Upper lobe of right lung (tissue), 1 donor: ENCODE measurements at places on chromosomes 13 and 19.

GRCh38 chr19:45575216-45575615 lies 9.4 kb downstream of the OPA3 start:
- DNase-seq: no peak

GRCh38 chr13:35255241-35255640 lies 221.2 kb downstream of the MAB21L1 start:
- peak; percentile 47 for DNase-seq

- DNase-seq: peak; percentile 93
These were observed 37.3 kb downstream of the NFIC start for GRCh38 chr19:3403489-3404323.

- no peak for DNase-seq
These were observed 26.8 kb downstream of the UBXN6 start for GRCh38 chr19:4430760-4431159.

- DNase-seq: peak; percentile 85
These were observed 10.2 kb upstream of the EMC10 start for GRCh38 chr19:50465986-50466705.

GRCh38 chr19:1016647-1017114 lies 4.2 kb downstream of the TMEM259 start:
- DNase-seq: no peak

GRCh38 chr19:5333581-5334365 lies 6.8 kb downstream of the PTPRS start:
- DNase-seq: no peak

DNA sequence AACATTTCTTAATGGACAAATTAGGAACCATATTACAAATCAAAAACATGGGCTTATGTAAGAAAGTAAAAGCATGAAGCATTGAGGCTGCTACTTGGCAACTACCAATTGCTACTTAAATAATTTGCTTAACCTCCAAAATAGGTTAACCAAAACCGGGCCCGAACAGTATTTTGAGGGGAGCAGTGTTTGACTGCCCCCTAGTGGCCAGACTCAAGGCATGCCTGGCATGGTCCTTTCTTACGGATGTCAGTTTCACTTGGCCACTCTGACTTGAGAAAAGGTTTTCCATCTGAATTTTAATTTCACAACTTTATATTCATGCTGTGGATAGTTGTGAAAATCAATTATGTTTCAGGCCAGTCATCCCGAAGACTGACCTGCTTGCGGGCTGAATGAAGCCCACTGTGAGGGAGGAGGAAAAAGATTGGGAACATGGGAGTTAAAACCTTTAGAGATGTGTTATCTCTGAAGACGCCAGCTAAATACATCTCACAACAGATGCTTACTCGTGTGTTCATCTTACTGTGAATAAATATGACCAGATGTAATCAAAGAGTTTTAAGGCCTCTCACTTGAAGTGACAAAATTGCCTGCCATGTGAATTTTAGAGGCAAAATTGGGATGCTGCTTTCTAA lies 2.9 kb downstream of the RXFP2 start:
- no peak for DNase-seq

- peak; percentile 90 for DNase-seq
These were observed 14.9 kb downstream of the ARID3A start for GRCh38 chr19:940591-941291.

DNA sequence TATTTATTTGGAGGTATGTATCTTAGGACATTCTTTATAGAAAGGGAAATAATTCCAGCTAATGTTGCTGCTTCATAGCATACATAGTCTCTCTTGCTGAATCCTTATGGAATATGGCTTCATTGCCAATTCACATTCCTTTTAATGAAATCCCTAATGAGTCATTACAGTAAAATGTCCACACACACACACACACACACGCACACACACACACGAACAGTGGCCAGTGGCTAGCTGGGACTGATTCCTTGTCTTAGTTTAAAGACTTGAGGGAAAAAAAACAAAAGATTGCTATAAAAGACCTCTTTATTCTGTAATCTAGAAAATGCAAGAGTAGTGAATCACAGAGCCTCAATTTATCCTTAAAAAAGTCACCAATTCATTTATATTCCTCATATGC lies 301.6 kb downstream of the SLITRK6 start:
- DNase-seq: no peak

DNA sequence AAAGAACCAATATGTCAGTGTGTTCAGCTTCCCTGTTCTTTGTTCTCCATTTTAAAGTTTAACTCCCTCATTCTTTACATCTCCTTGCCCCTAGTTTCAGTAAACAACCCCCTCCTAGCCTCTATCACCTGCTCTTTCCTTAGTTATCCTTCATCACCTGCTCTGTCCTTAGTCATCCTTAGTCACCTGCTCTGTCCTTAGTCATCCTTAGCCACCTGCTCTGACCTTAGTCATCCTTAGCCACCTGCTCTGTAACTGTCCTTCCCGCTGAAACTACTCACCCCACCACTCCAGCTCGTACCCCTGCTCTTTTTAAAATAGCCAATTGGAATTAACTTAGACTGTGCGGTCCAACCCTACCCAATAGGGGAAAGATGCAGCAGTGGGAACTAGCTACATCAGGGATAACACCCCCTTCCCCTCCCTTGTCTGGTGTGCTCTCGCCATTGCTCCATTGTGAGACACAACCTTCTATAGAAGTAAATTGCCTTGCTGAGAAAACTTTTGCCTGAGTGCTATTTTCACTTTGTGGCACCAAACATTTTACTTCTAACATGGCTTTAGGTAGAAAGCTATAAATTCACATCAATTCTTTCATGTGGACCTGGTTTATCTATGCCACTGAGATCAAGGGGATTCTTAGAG lies 16.2 kb downstream of the EDNRB start:
- DNase-seq: no peak

DNA sequence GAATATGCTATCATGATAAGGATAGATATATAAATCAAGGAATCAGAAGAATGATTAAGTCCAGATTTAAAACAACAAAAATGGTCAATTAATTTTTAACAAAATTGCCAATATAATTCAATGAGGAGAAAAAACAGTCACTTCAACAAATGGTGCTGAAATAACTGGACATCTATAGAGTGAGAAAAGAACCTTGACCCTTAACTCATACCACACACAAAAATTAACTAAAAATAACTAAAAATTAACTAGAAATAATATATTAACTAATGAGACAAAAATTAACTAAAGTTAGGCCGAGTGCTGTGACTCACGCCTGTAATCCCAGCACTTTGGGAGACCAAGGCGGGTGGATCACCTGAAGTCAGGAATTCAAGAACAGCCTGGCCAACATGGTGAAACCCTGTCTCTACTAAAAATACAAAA lies 9.5 kb downstream of the LGALS7 start:
- DNase-seq: no peak

- DNase-seq: no peak
These were observed 11.5 kb downstream of the BEST2 start for GRCh38 chr19:12763100-12763499.

DNA sequence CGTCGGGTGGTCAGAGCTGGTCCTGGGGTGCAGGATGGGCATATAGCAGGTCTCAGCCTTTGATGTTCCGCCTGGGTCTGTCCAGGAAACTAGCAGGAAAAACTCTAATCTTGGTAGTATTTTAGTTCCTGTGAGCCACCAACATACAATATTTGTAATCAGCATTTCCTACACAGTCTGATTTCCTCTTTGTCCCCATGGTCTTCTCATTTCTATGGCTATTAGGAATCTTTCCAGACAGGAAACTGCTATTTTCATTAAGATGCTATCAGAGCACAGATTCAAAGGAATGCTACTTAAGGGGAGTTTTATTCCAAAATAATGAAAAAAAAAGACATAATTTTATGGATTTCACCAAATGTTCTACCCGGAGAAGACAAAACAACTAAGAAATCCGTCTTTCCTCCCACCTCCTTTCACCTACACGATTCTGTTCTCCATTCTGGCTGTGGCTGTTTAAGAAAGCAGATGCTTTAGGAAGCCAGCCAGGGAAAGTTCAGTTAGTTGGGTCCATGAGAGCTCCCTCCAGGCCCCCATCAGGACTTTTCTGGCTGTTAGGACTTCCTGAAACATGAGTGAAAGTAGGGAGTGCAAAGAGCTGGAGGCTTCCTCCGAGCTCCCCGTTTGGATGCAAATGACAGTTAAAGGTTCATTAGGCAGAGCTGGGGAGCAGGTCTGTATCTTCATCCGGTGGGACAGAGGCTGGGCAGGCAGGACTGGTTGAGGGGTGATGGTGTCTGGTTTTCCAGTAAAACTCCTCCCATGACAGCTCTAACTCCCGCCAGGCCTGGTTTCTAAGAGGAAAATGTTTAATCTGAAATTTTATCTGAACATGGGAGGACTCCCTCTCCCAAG lies 36.3 kb downstream of the SHISA2 start:
- no peak for DNase-seq

DNA sequence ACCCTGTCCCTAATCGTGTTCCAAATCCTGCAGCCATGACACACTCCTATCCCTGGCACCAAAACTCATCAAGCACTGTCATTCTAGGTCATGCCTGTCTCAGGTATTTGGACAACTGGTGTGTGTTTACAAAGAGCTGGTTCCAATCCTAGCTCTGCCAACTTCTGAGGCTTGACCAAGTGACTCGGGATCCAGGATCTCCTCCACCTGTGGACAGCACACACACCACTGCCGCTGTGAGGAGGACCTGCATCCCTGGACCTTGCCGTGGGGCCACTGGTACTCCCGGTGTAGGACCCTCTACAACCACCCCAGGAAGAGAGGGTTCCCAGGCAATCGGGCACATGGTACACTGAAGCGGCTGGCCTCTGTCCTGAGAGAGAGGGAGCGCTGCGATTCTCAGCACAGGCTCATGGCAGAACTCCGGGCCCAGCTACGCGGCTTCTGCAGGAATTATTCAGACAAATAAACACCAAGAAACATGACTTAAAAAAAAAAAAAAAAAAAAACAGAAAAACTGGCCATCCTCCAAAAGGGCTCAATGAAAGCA lies 20.4 kb downstream of the MLLT1 start:
- no peak for DNase-seq

GRCh38 chr13:66624302-66624701 lies 605.8 kb downstream of the PCDH9 start:
- DNase-seq: no peak

- DNase-seq: no peak
These were observed 655 bp downstream of the DENND1C start for GRCh38 chr19:6480848-6481415.

DNA sequence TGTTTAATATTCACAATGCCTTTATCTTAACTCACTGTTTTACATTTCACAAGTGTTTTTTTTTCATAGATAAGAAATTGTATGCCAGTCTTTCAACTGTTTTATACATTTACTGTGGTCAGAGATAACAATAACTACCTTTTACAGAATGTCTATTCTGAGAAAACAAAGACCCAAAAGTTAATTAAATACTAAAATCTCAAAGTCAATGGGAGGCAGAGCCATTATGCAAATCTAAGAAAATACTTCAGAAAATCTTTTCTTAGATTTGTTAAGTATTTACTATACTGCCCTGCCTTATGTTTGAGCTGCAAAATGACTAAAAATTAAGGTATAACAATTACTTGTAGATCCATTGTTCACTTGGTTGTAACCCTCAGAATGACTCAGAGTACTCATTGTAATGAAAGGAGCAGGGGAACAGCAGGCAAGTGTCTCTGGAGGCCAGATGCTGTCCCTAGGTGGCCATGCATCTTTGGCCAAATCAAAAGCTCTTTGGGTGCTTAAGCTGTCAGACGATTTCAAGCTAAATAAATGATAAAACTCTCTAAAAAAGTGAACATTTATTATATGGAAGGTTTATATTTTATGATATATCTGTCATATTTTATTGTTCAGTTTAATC lies 770.1 kb upstream of the PCDH20 start:
- no peak for DNase-seq

GRCh38 chr19:18610245-18610555 lies 2.5 kb upstream of the TMEM59L start:
- no peak for DNase-seq

GRCh38 chr19:38130399-38130798 lies 93.6 kb downstream of the DPF1 start:
- no peak for DNase-seq

GRCh38 chr13:40120288-40120687 lies 464.8 kb downstream of the COG6 start:
- no peak for DNase-seq

- no peak for DNase-seq
These were observed 340.6 kb downstream of the TEX29 start for GRCh38 chr13:111661052-111661451.

GRCh38 chr13:83215627-83216026 lies 666.6 kb downstream of the SLITRK1 start:
- DNase-seq: no peak

DNA sequence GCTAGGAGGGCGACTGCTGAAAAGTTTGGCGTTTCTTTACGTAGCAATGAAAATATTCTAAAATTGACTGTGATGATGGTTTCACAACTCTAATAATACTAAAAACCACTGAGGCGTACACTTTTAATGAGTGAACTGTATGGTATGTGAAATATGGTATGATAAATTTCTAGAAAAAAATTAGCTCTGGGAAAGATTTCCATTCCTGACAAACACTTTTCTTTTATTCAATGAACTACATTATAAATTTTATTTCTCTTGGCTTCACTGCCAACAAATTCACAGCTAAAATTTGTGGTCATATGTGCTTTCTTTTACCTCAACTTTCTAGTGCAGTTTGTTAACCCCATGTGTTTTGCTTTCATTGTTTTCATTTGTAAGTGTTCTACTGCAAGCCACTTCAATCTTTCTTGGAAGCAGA lies 11.1 kb downstream of the ZC3H13 start:
- DNase-seq: no peak

- no peak for DNase-seq
These were observed 114.9 kb downstream of the PTPRS start for GRCh38 chr19:5225486-5226345.

- no peak for DNase-seq
These were observed 68.2 kb downstream of the CDADC1 start for GRCh38 chr13:49315756-49316482.

DNA sequence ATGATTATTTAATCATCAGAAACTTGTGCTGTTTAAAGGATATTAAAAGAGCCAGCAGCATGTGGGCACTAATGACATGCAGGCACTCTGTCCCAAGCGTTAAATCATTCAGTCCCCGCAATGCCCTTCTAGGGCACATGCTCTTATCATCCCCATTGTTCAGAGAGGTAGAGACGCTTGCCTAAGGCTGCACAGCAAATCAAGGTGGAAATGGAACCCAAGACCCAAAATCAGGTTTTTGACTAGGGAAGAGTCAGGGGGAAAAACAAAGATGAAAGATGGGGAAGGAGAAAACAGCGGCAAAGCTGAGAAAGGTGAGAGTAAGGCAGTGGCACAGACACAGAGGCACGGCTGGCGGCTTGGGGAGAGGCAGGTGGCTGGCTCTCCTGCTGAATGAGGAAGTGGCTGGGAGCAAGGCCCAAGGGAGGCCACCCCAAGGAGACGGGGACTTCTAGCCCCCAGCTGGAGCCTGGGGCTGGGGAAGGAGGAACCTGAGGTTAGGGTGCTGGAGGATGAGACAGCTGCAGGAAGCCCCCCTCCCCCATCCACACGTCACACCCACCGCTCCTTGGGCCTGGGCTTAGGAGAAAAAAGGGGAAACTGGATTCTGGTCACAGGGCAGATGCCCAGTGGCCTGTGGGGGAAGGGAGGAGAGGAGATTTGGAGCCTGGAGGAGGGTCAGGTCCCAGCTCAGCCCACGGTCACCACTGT lies 1.0 kb upstream of the TYROBP start:
- DNase-seq: peak; percentile 92

- DNase-seq: no peak
These were observed 18.6 kb upstream of the LATS2 start for GRCh38 chr13:21079761-21080592.
